ENCODE measurements at places on chromosomes 7 and 10. TPM values are rescaled to one million over a fixed set of nuclear protein-coding genes. Genes with fewer than 3 reads are reported as not detected.
A peak's percentile ranks its signal among the peaks of the same experiment; 100 is the strongest.

Gene ACSM6
- total RNA-seq, result not detected

Gene HABP2
- not detected for total RNA-seq

Gene CALML3
- total RNA-seq, result not detected

DNA sequence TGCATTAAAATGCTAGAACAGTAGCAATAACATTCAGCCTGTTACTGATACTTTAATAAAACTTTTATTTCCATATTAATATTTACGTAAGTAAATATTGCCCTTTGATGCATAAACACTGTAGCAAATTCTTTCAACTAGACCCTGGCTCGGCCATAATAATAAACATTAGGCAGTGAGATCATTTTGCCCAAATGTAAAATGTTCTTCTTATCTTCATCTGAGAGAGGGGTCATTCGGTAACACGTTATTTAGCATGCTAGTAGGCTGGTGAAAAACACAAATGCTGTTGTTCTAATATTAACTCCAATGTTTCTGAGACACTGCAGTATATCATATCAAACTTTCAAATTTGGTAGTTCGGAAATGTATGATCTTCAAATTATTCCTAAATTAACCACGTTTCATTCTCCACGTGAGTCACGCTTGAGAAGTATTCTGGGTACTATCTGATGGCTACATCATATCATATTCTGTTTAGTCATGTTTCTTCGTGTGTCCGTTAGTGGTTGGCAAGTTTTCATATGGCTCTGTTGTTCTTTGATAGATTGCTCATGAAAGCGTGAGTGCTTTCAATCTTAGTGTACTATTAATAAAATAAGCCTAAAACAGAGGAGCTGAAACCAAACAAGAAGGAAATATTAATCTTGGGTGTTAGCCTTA is 145.8 kb downstream of the NSUN6 start:
- no peak overlapping the region for H3K4me3 ChIP-seq
- H3K27ac ChIP-seq, result no peak overlapping the region
- no peaks in the 10 kb centered on the region for H3K27me3 ChIP-seq
- no peaks in the 10 kb centered on the region for H3K4me1 ChIP-seq

DNA sequence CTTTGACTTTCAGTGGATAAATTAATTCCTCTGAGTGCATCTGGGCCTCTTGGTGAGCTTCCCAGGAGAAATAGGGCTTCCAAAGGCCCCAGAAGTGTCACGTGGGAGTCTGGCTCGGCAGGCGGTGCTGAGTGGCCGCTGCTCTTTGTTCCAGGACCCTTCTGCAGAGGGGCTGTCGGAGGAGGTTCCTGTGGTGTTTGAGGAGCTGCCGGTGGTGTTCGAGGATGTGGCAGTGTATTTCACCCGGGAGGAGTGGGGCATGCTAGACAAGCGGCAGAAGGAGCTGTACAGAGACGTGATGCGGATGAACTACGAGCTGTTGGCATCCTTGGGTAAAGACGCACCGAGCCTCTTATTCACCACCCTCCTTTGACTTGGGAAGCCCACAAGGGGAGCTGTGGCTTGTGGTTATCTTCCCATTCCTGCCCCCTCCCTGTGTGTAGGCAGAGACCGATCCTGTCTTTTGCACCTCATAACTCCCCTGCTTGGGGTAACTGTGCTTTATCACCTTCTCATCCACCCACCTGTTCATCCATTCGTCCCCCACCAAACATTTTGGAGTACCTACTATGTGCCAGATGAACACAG is 11.9 kb downstream of the ZNF862 start:
- peaks cover 13% of the 10 kb centered on the region for H3K4me1 ChIP-seq
- no peaks in the 10 kb centered on the region for H3K27me3 ChIP-seq
- no peaks in the 10 kb centered on the region for H3K36me3 ChIP-seq
- DNase-seq, result no peak

DNA sequence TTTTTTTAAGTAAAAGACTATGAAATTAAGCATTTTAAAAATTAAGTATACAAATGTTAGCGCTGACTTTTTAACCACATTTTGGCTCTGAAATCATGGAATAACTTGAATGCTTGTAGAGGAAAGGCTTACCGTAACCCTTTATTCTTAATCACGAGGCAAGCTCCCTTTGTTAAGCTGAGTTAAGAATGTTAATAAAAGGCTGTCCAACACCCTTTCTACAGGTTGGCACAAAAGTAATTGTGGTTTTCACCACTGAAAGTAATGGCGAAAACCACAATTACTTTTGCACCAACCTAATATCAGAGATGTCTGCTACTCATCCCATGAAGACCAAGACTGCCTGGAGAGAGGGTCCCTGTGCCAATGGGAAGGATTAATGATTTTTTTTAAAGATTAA is 70.6 kb downstream of the STK17A start:
- no peaks in the 10 kb centered on the region for H3K27me3 ChIP-seq
- no peaks in the 10 kb centered on the region for H3K36me3 ChIP-seq
- no peak for DNase-seq
- H3K4me3 ChIP-seq, result no peak overlapping the region
- H3K27ac ChIP-seq, result peak overlapping the region; percentile 27
- peaks cover 52% of the 10 kb centered on the region for H3K4me1 ChIP-seq

DNA sequence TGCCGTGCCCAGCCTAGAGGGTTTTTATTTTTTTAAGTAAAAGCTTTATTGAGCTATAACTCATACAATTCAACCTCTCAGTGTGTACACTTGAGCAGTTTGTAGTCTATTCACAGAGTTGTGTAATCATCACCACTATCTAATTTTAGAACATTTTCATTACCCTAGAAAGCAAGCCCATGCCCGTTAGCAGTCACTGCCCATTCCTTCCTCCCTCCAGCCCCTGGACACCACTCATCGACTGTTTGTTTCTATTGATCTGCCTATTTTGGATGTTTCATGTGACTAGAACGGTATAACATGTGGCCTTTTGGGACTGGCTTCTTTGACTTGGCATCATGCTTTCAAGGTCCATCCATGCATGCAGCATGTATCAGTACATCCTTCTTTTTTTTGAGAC is 25.7 kb upstream of the SEC61A2 start:
- H3K27me3 ChIP-seq, result no peaks in the 10 kb centered on the region
- H3K4me1 ChIP-seq, result no peaks in the 10 kb centered on the region
- peaks cover 49% of the 10 kb centered on the region for H3K36me3 ChIP-seq
- no peak for DNase-seq

DNA sequence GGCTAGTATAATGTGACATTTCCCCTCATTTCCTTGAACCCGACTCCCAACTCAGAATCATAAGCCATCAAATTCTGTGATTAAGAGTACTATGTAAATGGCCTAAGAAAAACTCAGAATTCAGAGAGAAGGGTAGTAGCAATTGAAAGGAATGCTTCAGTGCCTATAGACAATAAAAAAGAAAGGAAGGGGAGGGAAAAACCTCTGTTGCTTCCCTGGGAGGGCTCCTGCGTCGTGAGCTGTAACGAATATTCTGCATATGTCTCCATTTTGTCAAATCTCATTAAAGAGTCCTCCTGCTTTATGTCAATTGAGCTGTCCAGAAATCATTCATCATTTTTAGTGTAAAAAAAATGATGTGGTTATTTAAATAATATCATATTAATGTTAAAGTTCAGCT is 223.0 kb downstream of the VTI1A start:
- peaks cover 53% of the 10 kb centered on the region for H3K4me1 ChIP-seq
- no peaks in the 10 kb centered on the region for H3K36me3 ChIP-seq
- no peak overlapping the region for H3K4me3 ChIP-seq

Data from GM23338 (cell line).